ENCODE measurements at places on chromosomes 16 and 17. TPM values are rescaled to one million over a fixed set of nuclear protein-coding genes. Genes with fewer than 3 reads are reported as not detected.

GRCh38 chr17:77801545-77802332 lies 156.8 kb upstream of the TNRC6C start:
- H3K36me3 ChIP-seq: no peaks in the 10 kb centered on the region
- peak overlapping the region; percentile 48 for H3K27ac ChIP-seq

- no peak overlapping the region for H3K27ac ChIP-seq
- no peaks in the 10 kb centered on the region for H3K4me1 ChIP-seq
- no peak for DNase-seq
- no peaks in the 10 kb centered on the region for H3K27me3 ChIP-seq
- no peak overlapping the region for H3K4me3 ChIP-seq
These were observed 72.5 kb downstream of the RBFOX1 start for GRCh38 chr16:7405166-7405565.

- no peaks in the 10 kb centered on the region for H3K27me3 ChIP-seq
- peak overlapping the region; percentile 43 for H3K4me3 ChIP-seq
- no peak for DNase-seq
- no peaks in the 10 kb centered on the region for H3K36me3 ChIP-seq
- H3K4me1 ChIP-seq: peaks cover 5% of the 10 kb centered on the region
These were observed 59.4 kb upstream of the ALOX12 start for GRCh38 chr17:6936370-6937028.

PYDC1 gene
- not detected for total RNA-seq

DNA sequence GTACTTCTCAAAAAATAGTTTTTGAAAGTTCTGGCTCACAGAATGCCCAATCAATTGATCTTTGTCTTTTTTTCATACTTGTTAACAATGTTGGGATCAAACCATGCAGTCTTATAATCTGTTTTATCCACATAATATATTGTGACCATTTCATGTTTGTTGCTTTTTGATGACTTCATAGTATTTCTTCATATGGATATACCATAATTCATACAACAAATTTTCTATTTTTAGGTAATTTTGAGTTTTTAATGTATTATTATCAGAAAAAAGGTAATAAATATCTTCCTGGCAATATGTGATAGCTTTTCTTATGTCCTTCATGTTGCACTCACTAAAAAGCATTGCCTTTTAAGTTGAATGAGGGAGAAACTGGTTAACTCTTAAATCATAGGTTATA lies 44.8 kb downstream of the TBC1D26 start:
- H3K36me3 ChIP-seq: no peaks in the 10 kb centered on the region
- no peak overlapping the region for H3K27ac ChIP-seq
- H3K27me3 ChIP-seq: no peaks in the 10 kb centered on the region

TGFB1I1 gene
- total RNA-seq: 471 TPM

GRCh38 chr17:41063449-41063848 lies 2.2 kb downstream of the KRTAP2-4 start:
- H3K4me3 ChIP-seq: no peak overlapping the region
- H3K4me1 ChIP-seq: no peaks in the 10 kb centered on the region
- DNase-seq: no peak
- no peaks in the 10 kb centered on the region for H3K27me3 ChIP-seq
- H3K36me3 ChIP-seq: no peaks in the 10 kb centered on the region
- no peak overlapping the region for H3K27ac ChIP-seq

GSDMA gene
- 0.45 TPM for total RNA-seq

DNA sequence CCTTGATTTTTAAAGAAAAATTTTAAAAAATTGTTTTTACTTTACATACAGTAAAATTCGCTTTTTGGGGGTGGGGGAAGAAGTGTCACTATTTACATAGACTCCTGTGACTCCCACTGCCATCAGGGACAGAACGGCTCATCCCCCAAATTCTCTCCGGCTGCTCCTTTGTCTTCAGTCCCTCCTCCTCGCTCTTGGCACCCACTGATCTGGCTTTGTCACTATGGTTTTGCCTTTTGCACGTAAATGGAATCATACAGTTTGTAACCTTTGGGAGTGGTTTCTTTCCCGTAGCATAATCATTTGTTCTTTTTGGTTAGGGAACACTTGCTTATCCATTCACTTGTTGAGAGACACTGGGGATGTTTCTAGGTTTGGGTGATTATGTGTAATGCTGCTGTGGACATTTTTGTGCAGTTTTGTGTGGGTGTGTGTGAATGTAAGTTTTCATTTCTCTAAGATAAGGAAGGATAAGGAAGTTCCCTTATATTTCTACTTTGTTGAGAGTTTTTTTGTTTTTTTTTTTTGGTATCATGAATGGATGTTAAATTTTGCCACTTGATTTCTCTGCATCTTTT lies 27.4 kb downstream of the RAB11FIP4 start:
- peaks cover 4% of the 10 kb centered on the region for H3K4me1 ChIP-seq
- no peak for DNase-seq
- H3K36me3 ChIP-seq: no peaks in the 10 kb centered on the region
- no peak overlapping the region for H3K4me3 ChIP-seq
- H3K27me3 ChIP-seq: no peaks in the 10 kb centered on the region

All from esophagus muscularis mucosa (tissue), 4 donors.